ENCODE measurements at places on chromosomes 11 and 22.

GRCh38 chr11:67267188-67268080, 1.2 kb downstream of the GRK2 start:
- no peak for DNase-seq

DNA sequence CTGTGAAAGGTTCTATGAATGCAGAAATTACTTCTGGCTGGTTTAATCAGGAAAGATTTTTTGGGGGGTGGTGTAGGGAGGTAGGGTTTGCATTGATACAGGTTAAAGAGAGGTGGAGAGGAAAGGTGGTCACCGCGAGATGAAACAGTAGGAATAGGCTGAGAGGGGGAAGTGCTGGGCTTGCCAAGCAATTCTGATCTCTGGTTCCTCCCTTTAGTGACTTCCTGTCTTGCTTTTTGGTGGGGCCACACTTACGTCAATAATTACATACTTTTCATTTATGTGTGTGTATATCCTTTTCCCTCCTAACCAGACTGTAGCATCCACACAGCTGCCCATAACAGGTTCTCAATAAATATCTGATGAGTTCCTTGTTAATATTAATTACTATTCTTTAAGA, 120.0 kb downstream of the CTNND1 start:
- no peak for DNase-seq

DNA sequence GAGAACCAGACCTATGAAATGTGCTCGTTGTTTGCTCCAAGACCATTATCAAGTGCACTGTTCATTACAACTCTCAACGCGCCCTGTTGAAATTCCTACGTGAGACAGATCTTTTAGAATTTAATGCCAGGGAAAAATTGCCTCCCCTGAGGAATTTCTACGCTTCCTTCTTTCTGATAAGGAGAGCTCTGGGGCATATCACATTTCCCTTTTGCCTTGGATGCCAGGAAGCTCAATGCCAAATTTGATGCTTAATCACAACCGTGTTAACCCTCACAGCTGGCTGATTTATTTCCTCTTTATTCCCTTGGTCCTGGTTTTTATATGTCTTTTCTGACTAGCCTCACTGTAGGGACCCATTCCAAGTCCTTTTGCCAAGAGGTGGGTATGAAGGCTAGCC, 109.4 kb downstream of the MICAL2 start:
- no peak for DNase-seq

GRCh38 chr11:92790366-92790765, 179.1 kb upstream of the MTNR1B start:
- DNase-seq, result no peak

- no peak for DNase-seq
These were observed 245.7 kb downstream of the NXPE2 start for GRCh38 chr11:114924042-114924441.

- DNase-seq, result no peak
These were observed 648 bp downstream of the PAFAH1B2 start for GRCh38 chr11:117144477-117145392.

DNA sequence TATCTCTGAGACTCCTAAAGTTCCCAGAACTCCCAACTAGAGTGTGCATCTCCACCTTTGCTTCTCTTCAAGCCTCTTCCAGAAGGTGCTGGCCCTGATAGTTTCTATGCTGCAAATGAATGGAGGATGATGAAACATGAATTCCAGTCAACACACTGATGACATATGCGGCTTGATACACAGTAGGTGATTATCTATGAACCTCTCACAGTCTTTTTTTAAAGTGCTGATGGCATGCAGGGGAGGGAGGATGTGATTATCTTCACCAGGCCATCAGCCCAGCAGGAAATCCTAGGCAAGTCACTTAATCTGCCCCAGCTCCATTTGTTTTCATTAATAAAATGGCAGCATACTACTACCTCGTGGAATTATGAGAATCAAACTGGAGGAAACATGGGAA, 548.5 kb downstream of the SOX6 start:
- no peak for DNase-seq

DNA sequence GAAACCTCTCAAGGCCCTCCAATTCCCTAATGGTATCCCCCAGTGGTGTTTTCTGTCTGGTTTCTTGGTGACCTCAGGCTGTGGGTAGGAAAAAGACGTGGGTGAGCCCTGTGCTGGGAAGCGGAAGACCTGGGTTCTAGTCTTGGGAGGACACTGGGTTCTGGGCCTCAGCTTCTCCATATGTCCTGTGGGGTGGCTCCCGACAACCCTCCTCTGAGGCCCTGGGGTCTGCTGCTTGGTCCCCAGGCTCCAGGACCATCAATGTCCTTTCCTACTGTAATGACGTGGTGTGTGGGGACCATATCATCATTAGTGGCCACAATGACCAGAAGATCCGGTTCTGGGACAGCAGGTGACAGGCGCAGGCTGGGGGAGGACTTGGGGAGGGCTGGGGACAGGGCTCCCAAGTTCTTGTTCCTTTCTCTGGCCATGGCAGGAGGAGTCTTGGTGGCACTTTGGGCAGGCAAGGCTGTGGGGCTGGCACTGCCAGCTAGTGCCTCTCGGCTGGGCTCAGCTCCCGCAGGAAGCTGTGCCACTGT, 12.8 kb downstream of the ATG16L2 start:
- DNase-seq, result no peak

GRCh38 chr11:3855808-3856491, 486 bp downstream of the STIM1 start:
- no peak for DNase-seq

- DNase-seq, result no peak
These were observed 12.6 kb upstream of the ANO1 start for GRCh38 chr11:70065318-70066135.

GRCh38 chr11:86174101-86175046, 70.2 kb upstream of the EED start:
- no peak for DNase-seq

GRCh38 chr22:47324435-47324990, 562.1 kb downstream of the TBC1D22A start:
- DNase-seq, result no peak

- no peak for DNase-seq
These were observed 5.8 kb downstream of the CYB5R2 start for GRCh38 chr11:7667460-7667859.

- no peak for DNase-seq
These were observed 13.1 kb downstream of the TAF1D start for GRCh38 chr11:93727985-93728791.

GRCh38 chr11:57536947-57537619, at the start of gene SMTNL1:
TSS of gene SMTNL1 (plus strand) at chr11:57537595. CDS start at chr11:57542643, 5,048 bp downstream.
- DNase-seq, result no peak

- no peak for DNase-seq
These were observed 2.8 kb upstream of the CCND1 start for GRCh38 chr11:69637941-69638871.

DNA sequence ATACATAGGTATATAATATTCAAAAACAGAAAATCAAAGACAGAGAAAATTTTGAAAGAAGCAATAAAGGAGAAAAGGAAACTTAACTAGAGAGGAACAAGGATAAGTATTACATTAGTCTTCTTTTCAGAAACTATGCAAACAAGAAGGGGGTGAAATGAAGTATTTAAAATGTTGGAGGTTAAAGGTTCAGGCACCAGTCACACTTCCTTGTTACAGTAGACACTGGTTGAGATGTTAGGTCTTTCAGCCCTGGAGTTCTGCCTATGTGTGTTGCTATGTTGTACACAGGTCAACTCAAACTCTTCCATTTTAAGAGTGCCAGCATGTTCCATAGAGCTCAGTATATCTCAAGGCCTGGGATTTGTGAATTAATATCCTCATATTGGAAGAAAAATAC, 6.0 kb upstream of the MS4A4A start:
- DNase-seq, result no peak

DNA sequence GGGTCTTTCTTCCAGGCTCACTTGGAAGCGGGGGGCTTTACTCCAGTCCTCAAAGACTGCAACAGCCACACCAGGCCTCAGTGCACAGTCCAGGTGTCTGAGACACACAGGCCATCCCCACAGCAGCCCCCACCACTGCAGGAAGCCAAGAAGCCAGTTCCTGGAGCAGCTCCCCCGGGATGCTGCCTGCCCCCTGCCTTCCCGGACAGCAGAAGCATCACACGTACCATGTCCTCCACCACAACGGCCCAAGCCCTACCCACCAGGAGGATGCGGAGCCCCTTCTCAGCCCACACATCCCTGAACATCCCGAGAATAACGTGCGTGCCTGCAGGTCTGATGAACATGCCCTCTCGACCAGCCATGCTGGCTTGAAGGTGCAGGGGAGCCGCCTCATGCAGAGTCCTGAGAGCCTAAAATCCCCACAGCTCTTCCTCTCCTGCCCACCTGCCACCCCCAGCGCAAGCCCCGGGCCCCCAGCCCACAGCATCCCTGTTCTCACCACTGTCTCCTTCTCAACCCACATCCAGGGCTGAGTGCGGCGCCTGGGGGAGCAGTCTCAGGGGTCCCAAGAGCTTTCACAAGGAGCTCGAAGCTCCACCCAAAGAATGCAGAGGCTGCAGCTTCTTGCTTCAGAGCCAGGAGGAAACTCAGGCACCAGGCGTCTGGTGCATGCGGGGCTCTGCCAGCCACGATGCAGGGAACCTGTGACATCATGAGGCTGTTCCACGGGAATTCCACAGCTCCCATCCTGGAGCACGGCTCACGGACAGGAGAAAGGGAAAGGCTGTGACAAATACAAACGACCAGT, 209.6 kb downstream of the BRD1 start:
- DNase-seq, result no peak

DNA sequence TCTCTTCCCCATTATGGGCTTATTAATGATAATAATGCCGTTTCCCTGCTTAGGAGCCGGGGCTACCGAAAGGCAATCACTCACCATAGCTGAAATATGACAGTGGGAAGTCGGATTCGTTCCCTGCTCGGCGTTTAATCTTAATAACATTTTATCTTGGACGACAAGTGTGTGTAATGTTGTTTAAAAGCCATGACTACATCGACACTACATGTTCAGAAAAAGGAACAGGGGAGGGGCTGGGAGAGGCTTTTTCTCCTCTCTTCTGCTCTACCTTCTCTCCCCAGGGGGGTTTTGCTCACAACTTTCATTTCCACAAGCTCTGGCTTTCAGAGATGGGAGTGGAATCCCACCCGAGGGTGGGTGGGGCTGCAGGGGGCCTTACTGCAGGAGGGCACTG, 105.5 kb downstream of the DSCAML1 start:
- no peak for DNase-seq

GRCh38 chr11:33290319-33290718, 33.1 kb downstream of the HIPK3 start:
- no peak for DNase-seq

DNA sequence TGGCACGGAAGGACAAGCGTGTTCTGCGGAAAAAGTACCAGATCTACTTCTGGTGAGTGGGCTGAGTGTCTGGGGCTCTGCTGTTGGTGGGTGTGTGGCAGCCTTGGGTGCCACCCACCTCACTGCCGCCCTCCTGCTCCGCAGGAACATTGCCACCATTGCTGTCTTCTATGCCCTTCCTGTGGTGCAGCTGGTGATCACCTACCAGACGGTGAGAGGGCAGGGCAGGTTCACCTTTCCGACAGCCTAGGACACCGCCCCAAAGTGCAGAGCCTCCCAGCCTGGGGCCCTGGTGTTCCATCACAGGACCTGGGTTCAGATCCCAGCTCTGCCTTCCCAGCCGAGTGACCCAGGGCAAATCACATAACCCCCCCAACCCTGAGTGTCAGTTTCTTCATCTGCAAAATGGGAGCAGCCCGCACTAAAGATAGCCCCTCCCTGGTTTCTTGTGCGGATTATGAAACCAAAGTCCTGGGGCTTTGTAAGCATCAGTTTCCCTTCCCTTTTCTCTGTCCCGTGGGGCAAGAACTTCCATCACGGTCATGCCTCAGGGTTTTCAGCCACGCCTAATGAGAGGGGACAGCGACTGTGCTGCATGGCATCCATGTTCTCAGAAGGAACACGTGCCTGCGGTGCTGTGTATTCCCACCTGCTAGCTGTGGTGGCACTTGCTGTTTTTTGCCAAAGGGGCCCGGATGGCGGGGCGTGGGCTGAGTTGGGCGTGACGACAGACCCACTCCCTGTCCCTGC, 9.8 kb upstream of the TAGLN start:
- DNase-seq, result peak; percentile 67

GRCh38 chr11:46894506-46894905, 23.8 kb downstream of the LRP4 start:
- DNase-seq, result no peak

DNA sequence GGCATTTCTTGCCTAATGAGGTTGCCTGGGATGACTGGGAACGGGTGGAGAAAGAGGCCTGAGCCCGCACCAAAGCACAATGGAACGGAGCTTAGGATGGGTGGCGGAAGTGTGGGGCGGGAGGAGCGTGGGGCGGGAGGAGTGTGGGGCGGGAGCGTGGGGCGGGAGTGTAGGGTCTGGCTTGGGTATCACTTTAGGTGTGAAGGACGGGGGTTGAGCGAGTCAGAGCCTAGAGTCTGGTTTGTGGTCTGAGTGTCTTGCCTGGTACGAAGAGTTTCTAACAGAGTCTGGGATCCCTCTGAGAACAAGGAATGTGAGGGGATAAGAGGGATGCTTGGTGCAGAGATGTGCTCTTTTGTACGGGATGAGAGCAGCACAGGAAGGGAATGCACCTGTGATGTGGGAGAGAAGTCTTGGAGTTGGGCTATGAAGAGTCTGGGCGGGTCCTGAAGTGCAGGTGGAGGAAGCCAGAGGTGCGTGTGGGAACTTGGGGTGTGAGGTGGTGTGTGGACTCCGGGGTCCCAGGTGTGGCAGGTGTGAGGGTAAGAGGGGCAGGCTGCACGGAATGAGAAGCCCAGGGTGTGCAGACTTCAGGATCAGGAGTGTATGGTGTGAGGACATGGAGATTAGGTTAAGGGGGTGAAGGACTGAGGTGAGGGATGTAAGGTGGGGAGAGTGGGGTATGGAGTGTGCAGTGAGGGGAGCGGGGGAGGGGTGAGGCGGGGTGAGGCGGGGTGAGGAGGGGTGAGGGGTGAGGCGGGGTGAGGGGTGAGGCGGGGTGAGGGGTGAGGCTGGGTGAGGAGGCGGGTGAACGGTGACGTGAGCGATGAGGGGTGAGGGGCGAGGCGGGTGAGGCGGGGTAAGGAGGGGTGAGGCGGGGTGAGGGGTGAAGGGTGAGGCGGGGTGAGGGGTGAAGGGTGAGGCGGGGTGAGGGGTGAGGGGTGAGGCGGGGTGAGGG, 1.0 kb downstream of the SYCE3 start:
- DNase-seq, result peak; percentile 43

DNA sequence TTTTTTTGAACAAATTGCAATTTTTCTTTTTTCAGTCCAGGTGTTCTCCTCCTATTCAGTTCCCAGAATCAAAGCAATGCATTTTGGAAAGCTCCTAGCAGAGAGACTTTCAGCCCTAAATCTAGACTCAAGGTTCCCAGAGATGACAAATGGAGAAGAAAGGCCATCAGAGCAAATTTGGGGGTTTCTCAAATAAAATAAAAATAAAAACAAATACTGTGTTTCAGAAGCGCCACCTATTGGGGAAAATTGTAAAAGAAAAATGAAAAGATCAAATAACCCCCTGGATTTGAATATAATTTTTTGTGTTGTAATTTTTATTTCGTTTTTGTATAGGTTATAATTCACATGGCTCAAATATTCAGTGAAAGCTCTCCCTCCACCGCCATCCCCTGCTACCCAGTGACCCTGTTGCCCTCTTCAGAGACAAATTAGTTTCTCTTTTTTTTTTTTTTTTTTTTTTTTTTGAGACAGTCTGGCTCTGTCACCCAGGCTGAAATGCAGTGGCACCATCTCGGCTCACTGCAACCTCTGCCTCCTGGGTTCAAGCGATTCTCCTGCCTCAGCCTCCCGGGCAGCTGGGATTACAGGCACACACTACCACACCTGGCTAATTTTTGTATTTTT, 6.2 kb upstream of the UBE4A start:
- no peak for DNase-seq

- DNase-seq, result no peak
These were observed 78.6 kb downstream of the MAML2 start for GRCh38 chr11:96264364-96264763.

- DNase-seq, result no peak
These were observed 607.9 kb upstream of the B3GAT1 start for GRCh38 chr11:135019899-135020298.

All from CD4-positive, alpha-beta T cell (primary cell).